Esophagus squamous epithelium (tissue), 5 donors: ENCODE measurements at places on chromosomes 5 and 9.

DNA sequence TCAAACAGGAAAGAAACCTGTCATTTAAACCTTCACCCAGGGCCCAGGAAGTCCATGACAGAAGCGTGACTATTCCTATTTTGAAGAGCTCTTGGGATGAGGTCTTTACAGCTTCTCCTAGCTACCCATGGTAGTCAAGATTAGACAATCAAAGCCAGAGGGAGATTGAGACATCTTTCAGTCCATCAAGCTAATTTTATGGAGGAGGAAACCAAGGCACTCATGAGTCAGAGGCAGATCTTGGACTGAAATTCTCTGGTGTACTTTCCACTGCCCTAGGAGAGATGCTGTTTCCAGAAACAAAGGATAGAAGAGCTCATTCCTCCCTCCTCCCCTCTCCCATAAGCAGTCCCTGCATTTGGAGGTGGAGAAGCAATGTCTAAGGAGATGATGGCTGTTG lies 9.2 kb downstream of the TNFSF8 start:
- no peaks in the 10 kb centered on the region for H3K27me3 ChIP-seq
- DNase-seq = no peak
- no peaks in the 10 kb centered on the region for H3K36me3 ChIP-seq

- H3K27me3 ChIP-seq = no peaks in the 10 kb centered on the region
- H3K36me3 ChIP-seq = no peaks in the 10 kb centered on the region
These were observed 716.5 kb downstream of the MTRR start for GRCh38 chr5:8585230-8586018.

- H3K4me3 ChIP-seq = no peak overlapping the region
- peaks cover 6% of the 10 kb centered on the region for H3K36me3 ChIP-seq
- no peaks in the 10 kb centered on the region for H3K4me1 ChIP-seq
- no peaks in the 10 kb centered on the region for H3K27me3 ChIP-seq
These were observed 72.7 kb downstream of the FAM78A start for GRCh38 chr9:131203431-131204218.

- H3K27ac ChIP-seq = no peak overlapping the region
- H3K27me3 ChIP-seq = no peaks in the 10 kb centered on the region
- DNase-seq = no peak
- no peak overlapping the region for H3K4me3 ChIP-seq
- H3K36me3 ChIP-seq = no peaks in the 10 kb centered on the region
- H3K4me1 ChIP-seq = no peaks in the 10 kb centered on the region
These were observed 321.9 kb downstream of the CDK5RAP2 start for GRCh38 chr9:120258096-120258495.

DNA sequence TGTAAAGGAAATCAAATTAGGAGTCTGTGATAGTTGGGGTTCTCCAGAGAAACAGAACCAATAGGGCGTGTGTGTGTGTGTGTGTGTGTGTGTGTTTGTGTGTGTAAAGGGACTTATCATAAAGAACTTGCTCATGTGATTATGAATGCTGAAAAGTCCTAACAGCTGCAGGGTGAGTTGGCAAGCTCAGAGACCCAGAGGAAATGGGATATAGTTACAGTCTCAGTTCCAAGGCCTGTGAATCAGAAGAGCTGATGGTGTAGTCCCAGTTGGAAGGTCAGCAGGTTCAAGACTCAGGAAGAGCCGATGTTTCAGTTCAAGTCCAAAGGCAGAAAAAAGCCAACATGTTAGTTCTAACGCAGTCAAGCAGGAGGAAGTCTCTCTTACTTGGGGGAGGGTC lies 214.2 kb downstream of the ELAVL2 start:
- no peak overlapping the region for H3K27ac ChIP-seq
- no peak overlapping the region for H3K4me3 ChIP-seq
- H3K4me1 ChIP-seq = no peaks in the 10 kb centered on the region
- no peaks in the 10 kb centered on the region for H3K36me3 ChIP-seq
- no peaks in the 10 kb centered on the region for H3K27me3 ChIP-seq

GRCh38 chr9:86589273-86589672 lies 235.1 kb upstream of the TUT7 start:
- H3K27me3 ChIP-seq = no peaks in the 10 kb centered on the region
- no peaks in the 10 kb centered on the region for H3K36me3 ChIP-seq
- H3K4me3 ChIP-seq = no peak overlapping the region
- no peak overlapping the region for H3K27ac ChIP-seq
- H3K4me1 ChIP-seq = no peaks in the 10 kb centered on the region

GRCh38 chr9:126361810-126362238 lies 35.2 kb downstream of the MVB12B start:
- no peaks in the 10 kb centered on the region for H3K27me3 ChIP-seq
- H3K36me3 ChIP-seq = no peaks in the 10 kb centered on the region
- H3K27ac ChIP-seq = no peak overlapping the region
- DNase-seq = no peak

GRCh38 chr5:139862313-139862712 lies 66.7 kb downstream of the PSD2 start:
- H3K27ac ChIP-seq = no peak overlapping the region
- H3K4me3 ChIP-seq = no peak overlapping the region
- no peaks in the 10 kb centered on the region for H3K36me3 ChIP-seq
- DNase-seq = no peak
- no peaks in the 10 kb centered on the region for H3K27me3 ChIP-seq

- DNase-seq = no peak
- no peak overlapping the region for H3K27ac ChIP-seq
- no peak overlapping the region for H3K4me3 ChIP-seq
- no peaks in the 10 kb centered on the region for H3K4me1 ChIP-seq
These were observed 6.7 kb downstream of the PRRT1B start for GRCh38 chr9:131552030-131552429.

DNA sequence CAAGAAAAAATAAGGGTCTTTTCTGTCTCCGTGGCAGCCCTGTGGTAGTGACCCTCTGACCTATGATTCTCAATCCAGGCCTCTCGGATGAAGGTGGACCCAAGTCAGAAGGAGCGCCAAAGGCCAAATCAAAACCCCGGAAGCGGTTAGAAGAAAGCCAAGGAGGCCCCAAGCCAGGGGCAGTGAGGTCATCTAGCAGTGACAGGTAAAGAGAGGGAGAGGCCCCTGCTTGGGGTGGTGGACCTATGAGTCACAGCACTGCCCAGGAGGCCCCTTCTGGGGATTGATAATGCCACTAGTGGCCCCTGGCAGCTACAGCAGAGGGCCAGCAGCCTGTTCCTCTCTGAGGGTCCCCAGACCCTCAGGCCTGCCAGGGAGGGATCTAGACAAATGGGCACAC lies 6.4 kb upstream of the SLC2A8 start:
- peaks cover 8% of the 10 kb centered on the region for H3K36me3 ChIP-seq
- no peak overlapping the region for H3K4me3 ChIP-seq
- no peaks in the 10 kb centered on the region for H3K27me3 ChIP-seq
- no peak for DNase-seq
- H3K4me1 ChIP-seq = peaks cover 21% of the 10 kb centered on the region
